Left ventricle myocardium inferior (tissue), 1 donor: ENCODE measurements at places on chromosomes 6 and 20.

DNA sequence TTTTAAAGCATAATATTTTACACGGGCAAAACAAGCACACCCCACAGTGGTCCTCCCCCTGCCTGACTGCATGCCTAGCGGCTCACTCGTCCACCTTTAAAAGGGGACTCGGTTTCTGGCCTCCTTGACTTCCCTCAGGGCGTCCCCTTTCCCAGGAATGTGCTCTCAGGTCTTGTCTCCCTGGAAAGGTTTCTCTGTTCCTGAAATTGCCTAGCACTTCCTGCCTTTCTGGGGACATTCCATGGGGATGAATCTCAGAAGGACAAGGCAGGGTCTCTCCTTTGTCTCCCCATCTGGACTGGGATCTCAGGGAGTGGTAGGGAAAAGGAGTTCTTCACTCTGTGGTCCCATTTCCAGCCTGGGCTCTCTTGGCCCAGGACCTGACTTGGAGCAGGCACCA lies 4.9 kb downstream of the TCF15 start:
- no peak for DNase-seq

DNA sequence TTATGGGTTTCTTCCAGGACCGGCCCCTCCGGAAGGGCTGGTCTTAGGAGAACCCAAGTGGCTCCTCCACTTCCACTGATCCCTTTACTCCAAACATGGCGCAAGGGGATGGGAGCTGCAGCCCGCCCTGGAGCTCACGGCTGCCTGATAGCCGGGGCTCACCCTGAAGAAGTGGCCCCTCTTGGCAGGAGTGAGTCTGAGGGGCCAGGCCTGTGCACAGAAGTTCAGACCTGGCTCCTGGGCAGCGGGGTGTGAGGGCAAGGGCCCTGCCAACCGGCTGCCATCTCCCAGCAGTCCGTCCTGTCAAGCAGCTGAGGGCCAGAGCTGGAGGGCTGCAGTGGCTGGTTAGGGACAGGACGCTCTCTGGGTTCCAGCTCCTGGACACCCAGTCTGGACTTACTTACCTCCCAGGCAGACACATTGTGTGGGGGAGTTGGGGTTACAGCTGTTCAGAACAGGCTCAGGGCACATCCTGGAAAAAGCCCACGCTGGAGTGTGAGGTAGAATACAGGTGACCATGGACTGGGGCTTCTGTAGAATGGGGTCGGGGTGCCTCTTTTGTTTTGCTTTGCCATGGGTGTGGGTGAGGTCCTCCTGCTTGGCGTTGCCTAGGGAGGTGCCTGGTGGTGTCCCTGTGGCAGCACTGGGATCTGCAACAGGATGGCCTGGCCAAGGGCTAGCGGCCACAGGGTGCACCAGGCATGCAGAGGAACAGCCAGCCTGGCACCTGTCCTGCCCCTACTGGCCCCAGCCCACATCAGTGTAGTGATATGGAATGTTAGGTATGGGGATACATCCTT lies 88.4 kb downstream of the ASXL1 start:
- no peak for DNase-seq

- DNase-seq: no peak
These were observed 38.0 kb upstream of the NR2E1 start for GRCh38 chr6:108127826-108128225.

GRCh38 chr6:7894262-7895124 lies 16.1 kb downstream of the TXNDC5 start:
- no peak for DNase-seq

- DNase-seq: no peak
These were observed 17.6 kb upstream of the SGK2 start for GRCh38 chr20:43541214-43541613.

DNA sequence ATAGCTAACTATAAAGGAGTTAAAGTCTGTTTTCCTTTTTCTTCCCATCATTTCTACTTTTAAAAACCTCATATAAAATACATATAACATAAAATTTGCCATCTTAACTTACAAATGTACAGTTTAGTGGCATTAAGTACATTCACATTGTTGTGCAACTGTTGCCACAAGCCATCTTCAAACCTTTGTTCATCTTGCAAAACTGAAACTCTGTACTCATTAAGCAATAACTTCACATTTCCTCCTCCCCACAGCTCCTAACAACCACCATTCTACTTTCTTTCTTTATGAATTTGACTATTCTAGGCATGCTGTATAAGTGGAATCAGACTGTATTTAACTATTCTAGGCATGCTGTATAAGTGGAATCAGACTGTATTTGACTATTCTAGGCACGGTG lies 4.5 kb downstream of the CCDC170 start:
- no peak for DNase-seq

DNA sequence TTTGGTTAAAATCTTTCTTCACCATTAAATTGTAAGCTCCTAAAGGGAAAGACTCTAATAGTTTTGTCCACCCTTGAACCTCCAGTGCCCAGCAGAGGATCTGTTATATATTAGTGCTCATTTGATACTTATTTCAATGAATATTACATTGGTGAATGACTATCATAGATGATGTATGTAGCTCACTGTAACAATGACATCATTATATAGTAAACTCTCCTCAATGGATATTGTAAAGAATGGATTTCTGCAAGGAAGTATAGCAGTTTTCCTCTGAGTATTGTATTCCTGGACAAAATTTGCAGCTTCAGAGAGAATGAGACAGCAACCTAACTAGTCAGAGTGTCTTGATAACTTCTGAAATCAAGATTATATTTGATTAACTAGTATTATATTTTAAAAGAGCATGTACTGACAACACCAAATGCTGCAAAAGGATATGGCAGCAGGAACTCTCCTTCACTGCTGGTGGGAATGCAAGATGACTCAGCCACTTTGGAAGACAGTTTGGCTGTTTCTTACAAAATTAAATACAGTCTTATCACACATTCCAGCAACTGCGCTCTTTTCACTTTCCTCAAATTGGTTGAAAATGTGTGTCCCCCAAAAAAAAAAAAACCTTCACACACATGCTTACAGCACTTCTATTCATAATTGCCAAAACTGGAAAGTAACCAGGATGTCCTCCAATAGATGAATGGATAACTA lies 189.8 kb upstream of the OPRM1 start:
- no peak for DNase-seq

- no peak for DNase-seq
These were observed 35.3 kb downstream of the GRM4 start for GRCh38 chr6:34110610-34111009.

DNA sequence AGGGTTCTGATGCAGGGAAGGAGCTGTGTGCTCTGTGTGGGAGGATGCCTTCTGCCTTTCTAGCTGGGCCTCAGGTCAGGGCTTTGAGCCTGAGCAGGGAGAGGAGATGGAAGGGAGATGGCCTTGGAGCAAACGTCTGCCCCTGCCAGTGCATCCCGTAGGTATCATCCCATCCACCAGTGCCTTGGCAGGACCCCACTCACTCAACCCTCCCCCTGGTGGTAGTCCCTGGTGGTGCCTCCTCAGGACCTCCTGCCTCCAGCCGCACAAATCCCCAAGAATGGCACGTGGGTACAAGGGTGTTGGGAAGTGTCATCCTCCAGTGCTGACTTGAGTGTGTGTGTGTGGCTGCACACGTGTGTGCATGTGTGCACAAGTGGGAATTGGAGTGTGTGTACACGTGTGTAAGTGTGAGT lies 23.1 kb upstream of the MICB start:
- DNase-seq: no peak

DNA sequence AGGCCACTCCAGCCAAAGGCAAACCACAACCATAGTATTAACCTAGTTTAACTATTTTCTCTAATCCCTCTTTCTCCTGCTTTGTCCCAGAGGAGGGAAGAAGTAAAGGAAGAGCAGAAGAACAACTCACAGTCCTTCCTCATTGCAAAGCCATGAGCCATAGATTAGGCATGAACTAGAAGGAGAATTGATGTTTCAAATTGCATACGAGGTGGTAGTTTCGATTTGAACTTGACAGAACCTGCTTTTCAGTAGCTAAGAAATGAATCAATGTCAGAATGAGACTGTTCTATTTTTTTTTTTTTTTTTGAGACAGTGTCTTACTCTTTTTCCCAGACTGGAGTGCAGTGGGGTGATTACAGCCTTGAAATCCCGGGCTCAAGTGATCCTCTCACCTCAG lies 48.3 kb downstream of the PROKR2 start:
- no peak for DNase-seq

DNA sequence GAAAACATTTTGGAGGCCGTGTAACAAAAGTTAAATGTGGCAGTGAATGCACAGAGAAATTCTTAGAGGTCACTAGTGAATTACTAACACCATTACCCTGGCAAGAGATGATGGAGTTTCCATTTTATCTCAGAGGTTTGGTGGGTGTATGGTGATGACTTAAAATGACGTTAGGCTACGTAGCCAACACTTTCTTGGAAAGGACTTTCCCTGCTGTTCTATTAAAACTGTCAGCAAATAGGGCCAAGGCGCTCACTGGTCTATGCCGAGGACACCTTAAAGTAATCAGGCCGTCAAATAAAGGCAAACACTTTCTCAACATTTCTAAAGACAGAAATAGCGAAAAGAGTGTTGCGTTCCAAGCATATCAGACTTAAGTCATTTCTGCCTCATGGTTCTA lies 160.8 kb downstream of the GMPR start:
- DNase-seq: no peak

GRCh38 chr6:151475653-151476523 lies 17.9 kb upstream of the CCDC170 start:
- no peak for DNase-seq

- DNase-seq: no peak
These were observed 134.2 kb downstream of the TRIM27 start for GRCh38 chr6:28789553-28790083.

- DNase-seq: no peak
These were observed 2.9 kb upstream of the HIVEP2 start for GRCh38 chr6:142947714-142948480.

- no peak for DNase-seq
These were observed 323.4 kb downstream of the SYNE1 start for GRCh38 chr6:152313542-152314482.

DNA sequence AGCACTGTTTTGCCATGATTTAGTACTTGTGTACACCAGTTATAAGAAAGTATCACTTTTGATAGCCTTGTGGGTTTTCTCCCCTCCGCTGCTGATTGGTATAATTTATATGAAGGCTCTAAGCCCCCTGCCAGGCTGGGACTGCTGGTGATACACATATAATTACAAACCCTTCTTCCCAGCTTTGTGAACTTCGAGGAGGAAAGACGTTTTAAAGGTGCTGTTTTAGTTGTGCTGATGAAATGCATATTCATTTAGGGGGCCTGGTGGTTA lies 246.2 kb downstream of the TAF4 start:
- no peak for DNase-seq

GRCh38 chr6:2632368-2632767 lies 118.4 kb downstream of the MYLK4 start:
- peak; percentile 33 for DNase-seq

- DNase-seq: no peak
These were observed 256.8 kb downstream of the CDKAL1 start for GRCh38 chr6:20791074-20791473.

GRCh38 chr6:7268816-7269555 lies 44.0 kb downstream of the SSR1 start:
- DNase-seq: no peak

GRCh38 chr6:26065952-26066380 lies 21.3 kb upstream of the HFE start:
- DNase-seq: no peak

DNA sequence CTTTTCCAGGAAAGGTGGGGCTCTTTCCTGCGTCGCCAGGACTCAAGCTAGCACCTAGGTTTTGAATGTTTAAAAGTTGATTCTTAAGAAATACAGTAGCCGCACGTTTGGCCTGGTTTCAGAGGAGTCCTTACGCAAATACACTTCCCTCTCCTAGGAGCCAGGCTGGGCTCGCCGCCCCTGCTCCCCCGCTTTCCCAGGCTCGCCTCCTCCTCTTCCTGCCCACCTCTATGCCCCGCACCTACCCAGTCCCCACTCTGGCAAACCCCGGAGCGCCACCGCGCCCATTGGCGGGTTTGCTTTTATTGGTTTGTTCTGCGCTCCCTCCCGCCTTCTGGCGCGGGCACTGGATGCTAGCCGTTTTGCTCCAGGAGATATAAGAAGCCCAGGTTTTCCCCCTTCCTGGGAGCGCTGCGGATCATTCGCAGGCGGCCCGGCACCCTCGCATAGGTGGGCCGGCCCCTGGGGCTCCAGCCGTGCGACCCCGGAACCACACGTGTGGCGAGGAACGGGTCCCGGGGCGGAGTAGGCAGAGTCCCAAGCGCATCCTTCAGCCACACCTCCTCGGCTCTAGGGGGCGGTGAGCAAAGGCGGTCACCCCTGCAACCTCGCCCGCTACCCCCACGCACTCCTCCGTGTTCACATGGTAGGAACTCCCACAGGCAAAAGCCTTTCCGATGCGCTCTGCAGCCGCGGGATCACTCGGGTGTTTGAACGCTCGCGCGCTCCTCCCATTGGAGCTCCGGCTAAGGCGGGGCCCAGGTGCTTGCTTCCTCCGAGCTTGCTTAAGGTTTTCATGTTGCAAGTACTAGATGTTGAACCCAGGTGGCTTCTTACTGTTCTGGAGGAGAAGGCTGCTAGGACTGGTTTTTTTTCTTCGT lies 119.0 kb downstream of the RTN4IP1 start:
- DNase-seq: peak; percentile 36

GRCh38 chr6:72861059-72861458 lies 239.2 kb downstream of the KCNQ5 start:
- DNase-seq: no peak
